ENCODE measurements at places on chromosomes 2 and 18.

DNA sequence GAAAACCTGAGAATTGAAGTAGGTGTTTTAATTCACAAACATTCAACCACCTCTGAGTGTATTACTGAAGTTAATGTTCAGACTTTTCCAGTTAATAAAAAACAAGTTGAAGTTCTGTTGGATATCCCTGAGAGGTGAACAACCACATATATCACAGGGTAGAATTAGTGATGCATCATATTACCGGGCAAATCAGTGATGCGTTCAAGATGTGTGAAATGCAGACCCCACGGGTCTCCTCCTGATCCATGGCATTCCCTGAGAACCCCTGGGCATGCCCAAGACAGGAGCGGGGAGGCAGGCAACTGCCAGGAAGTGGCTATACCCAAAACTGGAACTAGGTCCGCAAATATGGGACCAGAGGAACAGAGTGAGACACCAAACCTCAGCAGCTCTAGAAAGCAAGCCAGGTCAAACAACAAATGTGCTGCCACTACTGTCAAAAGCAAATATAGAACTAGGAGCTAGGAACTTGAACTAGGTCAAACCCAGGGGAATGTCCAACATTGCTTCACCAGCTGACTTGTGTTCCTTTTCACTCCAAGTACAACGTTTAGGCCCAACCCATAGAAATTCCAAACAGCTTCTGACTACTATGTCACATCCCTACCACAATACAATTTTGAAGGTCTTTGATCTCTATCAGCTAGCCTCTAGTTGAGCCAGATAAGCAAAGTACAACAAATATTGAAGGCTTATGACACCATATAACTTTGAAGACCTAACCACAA lies 20.2 kb downstream of the PSTPIP2 start:
- DNase-seq: no peak

DNA sequence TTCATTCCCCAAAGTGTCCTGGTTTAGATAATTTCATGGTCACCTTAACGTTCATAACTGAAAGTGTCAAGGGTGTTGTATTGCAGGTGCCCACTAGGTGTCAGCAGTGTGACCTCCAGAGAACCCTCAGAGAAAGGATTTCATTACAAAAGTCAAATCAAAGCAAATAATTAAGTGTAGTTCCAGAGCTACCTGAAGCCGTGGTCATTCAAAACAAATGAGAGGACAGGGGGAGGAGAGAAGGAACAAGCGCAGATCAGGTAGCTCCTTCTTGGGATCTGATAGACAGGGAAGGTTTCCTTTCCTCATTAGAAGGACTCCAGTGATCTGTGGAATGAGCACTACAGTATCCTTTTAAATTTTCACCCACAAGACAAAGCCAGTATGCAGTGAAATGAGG lies at the start of gene SLC9A4:
Gene SLC9A4 (plus strand): TSS at position 207 of the 400 bp plus-strand sequence. CDS start 534 bp downstream, outside the sequence.
- no peak for DNase-seq

GRCh38 chr18:79399275-79400081 lies 3.7 kb downstream of the NFATC1 start:
- no peak for DNase-seq

DNA sequence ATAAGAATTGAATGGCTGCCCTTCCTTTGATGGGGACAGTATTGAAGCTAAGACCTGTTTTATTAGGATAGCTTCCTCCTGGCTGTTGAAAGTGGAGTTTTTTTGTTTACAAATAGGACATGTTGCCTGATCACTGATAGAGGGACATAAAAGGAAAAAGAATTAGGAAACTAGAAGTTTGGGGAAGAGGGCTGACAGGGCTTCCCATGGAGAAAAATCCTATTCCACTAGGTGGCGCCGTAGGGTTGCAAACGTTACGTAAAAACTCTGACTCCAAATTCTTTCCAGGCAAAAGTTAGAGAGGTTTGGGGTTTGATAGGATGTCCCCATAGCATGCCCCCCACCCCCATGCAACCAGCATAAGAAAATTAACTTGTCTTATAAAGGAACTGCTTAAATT lies 11.1 kb upstream of the RBFA start:
- no peak for DNase-seq

- DNase-seq: no peak
Observed at GRCh38 chr2:194223218-194223617, 1433.8 kb upstream of the SLC39A10 start.

- DNase-seq: no peak
Observed at GRCh38 chr2:104848526-104848925, 5.4 kb upstream of the POU3F3 start.

DNA sequence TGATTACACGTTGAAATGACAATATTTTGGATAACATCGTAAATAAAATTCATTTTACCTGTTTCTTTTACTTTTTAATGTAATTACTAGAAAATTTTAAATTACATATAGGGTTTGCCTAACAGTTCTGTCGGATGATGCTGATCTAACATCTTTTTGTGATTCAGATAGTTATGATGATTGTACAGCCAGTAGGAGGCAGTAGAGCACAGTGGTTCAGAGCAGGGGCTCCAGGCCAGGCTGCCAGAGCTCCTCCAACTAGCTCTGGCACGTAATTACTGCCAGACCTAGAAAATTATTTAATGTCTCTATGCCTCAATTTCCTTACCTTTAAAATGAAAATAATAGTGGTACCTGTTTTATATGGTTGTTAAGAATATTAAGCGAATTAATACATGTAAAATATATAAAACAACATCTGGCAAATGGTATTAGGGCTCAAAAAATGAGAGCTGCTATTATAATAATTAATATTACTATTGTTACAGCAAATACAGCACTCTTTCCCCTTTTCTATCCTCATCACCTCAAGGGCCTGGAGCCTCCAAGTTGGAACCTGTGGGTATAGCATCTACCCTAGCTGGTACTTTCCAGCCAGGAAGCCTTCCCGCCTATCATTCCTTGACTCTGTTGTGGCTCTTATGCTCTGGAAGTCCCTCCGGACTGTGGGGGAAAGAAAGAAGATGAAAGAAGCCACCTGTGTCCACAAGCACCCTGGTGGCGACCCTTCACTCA lies 47.7 kb upstream of the PLA2R1 start:
- peak; percentile 59 for DNase-seq

GRCh38 chr2:169676357-169676756 lies 17.8 kb downstream of the CFAP210 start:
- no peak for DNase-seq

DNA sequence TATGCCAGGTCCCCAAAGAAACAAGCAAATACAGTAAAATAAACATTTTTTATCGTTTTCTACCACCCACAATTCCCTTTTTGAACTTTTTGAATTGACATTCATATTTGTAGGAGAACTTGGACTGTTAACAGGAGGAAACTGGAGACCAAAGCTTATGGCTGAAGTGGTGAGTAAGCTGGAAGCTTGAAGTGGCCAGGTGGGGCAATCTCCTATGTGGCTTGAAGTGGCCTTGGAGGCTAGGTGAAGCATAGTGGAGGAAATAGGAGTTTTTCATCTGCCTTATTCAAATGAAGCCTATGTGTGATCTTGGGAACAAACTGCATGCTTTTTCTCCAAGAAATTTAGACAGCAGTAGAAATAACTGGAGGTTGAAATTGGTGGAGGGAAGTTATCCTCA lies 962.9 kb upstream of the FANCL start:
- DNase-seq: no peak

DNA sequence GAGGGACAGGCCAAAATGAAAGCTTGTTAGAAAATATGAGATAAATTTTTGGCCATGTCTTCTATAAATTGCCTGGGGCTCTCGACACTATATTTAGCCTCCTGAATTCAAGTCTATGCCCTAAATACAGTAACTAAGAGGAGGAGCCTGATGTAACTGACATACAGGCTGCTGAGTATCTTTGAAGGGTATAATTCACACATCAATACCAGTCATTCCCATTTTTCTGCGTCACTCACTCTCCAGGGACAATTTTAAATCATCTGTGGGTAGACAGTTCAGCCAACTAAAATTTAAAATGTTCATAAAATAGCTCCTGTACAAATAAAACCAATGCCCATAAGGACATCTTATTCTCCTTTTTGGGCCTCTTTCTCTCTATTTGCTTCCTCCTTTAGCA lies 105.9 kb downstream of the AP1S3 start:
- DNase-seq: no peak

DNA sequence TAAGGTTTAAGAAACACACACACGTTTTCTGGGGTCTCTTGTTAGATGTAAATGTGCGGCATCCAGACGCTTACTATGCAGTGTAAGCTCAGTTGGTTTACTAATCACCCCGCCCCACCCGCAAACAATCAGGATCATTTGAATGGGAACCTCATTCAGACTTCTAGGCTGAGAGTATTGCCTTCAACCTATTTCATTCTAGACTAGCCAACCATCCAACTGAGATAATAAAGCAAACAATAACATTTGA lies 1.3 kb upstream of the FIGN start:
- no peak for DNase-seq

- DNase-seq: no peak
Observed at GRCh38 chr2:230564805-230565779, 147.6 kb upstream of the CAB39 start.

GRCh38 chr18:5937795-5938194 lies 42.5 kb upstream of the TMEM200C start:
- no peak for DNase-seq

DNA sequence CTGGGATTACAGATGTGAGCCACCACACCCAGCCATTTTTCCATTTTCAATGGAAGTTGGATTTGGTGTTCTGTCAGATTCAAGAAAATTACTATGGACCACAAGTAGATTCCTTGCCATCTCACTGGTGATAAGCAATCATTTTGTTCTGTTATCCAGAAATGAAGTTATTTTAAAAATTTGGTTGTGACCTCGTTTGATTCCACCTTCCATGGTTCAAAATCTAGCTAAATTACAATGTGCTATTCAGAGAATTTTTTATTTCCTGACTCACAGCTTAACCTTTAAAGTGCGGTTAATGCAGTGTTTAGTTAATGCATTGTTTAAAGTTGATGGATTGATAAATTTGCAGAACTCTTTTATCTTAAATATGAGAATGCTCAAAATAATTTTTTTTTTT lies 243.2 kb upstream of the BOD1L2 start:
- DNase-seq: no peak

DNA sequence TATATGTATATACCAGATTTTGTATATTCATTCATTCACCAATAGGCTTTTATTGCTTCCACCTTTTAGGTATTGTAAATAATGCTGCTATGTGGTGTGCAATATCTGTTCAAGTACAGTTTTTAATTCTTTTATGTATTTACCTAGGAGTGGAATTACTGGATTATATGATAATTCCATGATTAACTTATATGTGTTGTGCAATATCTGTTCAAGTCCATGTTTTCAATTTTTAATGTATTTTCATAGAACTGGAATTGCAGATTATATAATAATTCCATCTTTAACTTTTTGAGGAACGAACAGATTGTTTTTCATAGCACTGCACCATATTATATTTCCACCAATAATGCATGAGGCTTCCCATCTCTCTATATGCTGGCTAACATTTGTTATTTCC lies 50.6 kb upstream of the L3MBTL4 start:
- DNase-seq: no peak

GRCh38 chr2:20050646-20051531 lies 539 bp downstream of the LAPTM4A start:
- DNase-seq: peak; percentile 59
